Left cardiac atrium (tissue), 4 donors: ENCODE measurements at places on chromosomes 13 and 19. TPM values are rescaled to one million over a fixed set of nuclear protein-coding genes. Genes with fewer than 3 reads are reported as not detected.

DNA sequence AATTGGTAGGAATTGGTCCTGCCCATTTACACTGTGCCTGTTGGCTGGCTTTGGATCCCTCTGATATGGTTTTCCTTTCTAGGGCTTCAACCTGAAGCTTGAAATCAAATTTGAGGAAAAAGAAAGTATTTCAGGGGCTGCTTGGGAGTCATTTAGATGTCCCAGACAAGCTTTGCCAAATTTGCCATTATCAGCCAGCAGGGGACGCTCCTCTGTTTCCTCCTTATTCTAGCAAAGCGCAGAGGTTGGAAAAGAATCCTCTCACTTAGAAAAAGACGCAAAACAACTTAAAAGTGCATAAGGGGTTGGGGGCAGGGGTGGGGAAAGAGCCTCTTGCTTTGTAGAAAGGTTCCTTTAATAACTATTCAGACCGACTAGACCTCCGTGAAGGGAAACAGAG is 1211.1 kb upstream of the PCDH20 start:
- DNase-seq, result no peak

GRCh38 chr19:40663695-40664692 is 26.5 kb downstream of the NUMBL start:
- no peak for DNase-seq

DNA sequence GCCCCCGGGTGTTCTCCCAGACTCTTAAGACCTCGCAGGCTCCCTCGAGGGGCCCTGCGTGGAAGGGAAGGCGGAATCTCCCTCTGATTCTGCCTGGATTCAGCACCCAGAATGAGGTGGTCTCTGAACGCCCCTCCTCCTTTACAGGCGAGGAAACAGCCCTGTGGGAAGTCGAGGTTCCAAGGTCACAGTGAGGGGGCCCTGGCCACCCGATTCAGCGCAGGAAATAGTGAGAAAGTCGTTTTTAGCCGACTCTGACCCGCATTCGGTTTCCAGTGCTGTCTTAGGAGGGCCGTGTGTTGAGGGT is 1.1 kb downstream of the BSG start:
- DNase-seq, result no peak

DNA sequence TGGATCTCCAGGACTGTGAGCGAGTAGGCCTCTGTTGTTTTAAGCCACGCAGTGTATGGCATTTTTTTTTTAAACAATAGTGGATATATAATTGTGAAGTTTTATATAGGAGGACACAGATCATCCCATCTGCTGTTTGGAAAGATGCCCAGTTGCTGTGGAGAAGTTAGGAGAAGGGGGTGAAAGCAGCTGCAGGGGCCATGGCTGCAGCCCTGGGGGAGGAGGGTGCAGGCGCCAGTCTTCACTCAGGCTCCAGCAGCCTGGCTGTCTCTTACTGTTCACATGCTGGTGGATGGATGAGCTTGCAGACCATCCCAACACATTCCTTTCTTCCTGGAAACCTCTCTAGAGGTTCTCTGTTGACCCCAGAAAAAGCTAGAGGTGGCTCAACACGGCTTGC is 242.3 kb downstream of the TEX29 start:
- no peak for DNase-seq

The STAP2 gene
- total RNA-seq, result 4.8 TPM

The FFAR2 gene
- 0.47 TPM for total RNA-seq
